ENCODE measurements at places on chromosomes 7 and 10.

- DNase-seq, result no peak
Observed at GRCh38 chr7:66682350-66683093, 53.8 kb downstream of the KCTD7 start.

DNA sequence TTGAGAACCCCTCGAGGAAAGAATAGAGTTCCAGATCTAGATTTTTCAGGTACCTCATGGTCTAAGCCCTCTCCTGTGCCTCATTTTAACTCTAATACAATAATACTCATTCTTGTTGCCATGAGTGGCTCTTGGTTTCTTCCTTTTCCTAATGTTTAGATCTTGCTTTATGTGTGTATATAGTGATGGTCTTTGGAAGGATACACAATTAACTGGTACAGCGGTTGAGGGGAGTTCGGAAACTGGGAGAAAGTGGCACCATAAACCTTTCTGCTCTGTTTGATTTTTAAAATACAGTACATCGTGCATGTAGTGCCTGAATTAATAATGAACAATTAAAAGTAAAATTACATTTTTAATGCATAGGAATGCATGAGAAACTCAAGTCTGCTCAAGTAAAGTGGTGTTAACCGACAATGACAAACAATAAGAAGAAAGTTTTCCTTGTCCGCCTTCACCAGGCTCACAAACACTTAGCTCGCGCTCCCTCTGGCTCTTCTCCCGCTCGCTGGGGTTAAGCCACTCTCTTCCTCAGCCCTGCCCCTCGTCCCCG is 386 bp upstream of the EIF4EBP2 start:
- no peak for DNase-seq

DNA sequence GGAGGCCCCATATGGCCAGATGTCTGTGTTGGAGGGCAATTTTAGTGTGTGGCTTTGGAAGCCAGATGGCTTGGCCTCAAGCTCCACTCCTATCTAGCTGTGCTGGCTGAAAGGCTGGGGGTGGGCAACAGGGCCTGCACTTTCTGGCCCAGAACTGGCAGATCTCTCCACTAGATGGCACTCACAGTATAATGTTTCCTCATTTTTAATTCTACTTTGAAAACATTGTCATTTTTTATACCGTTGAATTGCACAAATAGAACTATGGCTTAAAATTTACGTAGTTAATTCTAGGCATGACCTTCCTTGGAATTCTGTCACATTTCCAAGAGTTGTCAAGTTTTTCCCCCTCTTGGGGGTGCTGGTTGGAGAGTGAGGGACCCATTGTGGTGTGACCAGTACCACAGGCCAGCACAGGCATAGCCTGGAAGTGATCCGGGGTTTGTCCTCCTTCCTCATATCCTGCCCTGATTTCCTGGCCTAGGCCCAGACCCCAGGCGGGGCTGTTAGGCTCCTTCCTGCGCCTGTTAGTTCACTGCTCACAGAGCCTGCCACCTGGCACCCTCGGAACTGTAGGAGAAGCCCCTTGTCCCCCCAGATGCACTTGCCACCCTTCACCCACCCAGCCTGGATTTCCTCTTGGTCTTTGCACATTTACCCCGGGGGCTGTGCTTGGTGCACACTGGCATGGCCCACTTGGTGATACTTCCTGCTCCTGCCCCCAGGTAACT is 52.8 kb downstream of the ARHGAP22 start:
- no peak for DNase-seq

- DNase-seq, result no peak
Observed at GRCh38 chr10:32047881-32048280, 8.3 kb downstream of the KIF5B start.

GRCh38 chr7:20218279-20218678 is 1.1 kb upstream of the MACC1 start:
- DNase-seq, result no peak

DNA sequence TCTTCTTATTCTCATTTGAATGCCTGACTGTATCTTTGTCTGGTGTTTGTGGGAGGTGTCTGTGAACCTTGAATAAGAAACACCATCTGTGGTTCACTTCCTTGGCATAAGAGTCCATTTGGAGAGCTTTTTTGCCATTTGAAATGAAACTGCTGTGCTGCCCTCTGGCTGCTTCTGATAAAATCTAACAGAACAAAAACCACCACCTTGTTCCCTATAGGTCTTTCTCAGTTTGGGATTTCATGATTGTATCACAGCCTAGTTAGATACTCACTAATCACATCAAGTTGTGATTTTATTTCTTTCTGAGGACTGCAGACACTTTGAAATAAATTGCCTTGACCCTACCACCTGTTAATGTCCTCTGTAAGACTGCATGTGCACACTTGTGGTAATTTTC is 102.7 kb upstream of the FAM13C start:
- peak; percentile 17 for DNase-seq

GRCh38 chr7:31114593-31115343 is 62.7 kb downstream of the ADCYAP1R1 start:
- no peak for DNase-seq

DNA sequence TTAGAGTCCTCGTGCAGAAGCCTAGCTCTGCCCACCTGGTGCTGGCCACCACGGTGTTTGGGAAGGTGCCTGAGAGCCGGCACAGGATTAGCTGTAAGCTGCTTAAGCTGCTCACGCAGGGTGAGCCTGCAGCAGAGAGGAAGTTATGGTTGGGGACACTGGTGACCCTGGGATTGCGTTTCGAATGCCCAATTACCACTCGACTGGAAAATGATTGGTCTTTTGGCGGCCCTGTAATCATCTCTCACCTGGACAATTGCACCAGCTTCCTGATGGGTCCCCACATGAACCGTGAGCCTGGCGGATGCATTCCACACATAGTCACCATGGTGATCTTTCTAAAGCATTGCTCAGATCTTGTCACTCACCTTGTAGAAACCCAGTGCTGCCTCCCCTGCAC is 442.3 kb upstream of the ZMIZ1 start:
- no peak for DNase-seq

DNA sequence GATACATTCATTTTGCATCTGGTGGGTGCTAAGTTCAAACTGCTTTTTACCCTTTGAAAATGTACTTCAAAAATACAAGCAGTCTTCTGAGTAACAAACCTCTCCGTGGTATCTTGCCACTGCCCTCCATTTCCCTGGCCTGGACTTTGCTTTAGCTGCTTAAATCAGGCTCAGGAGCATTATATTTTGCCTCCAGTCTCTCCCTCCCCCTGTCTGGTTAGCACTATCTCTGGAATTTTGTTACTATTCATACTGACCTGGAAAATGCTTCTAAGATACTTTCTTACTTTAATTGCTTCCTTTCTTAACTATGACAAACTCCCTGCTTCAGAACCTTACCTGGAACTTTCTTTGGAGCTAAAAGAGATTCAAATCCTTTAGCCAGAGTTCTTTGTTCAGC is 369.8 kb downstream of the GFRA1 start:
- peak; percentile 6 for DNase-seq

GRCh38 chr7:25103773-25104172 is 21.3 kb downstream of the CYCS start:
- no peak for DNase-seq

Data from GM04503 (cell line).